Activated T-helper 1 cell treated with Interleukin-2 at 50 U/mL for 16 hours (primary cell): ENCODE measurements at places on chromosomes 12 and 14.

GRCh38 chr12:24778486-24779304 is 170.2 kb downstream of the BCAT1 start:
- no peak for DNase-seq

- no peak for DNase-seq
These were observed 187.4 kb upstream of the RASSF8 start for GRCh38 chr12:25771041-25771440.

DNA sequence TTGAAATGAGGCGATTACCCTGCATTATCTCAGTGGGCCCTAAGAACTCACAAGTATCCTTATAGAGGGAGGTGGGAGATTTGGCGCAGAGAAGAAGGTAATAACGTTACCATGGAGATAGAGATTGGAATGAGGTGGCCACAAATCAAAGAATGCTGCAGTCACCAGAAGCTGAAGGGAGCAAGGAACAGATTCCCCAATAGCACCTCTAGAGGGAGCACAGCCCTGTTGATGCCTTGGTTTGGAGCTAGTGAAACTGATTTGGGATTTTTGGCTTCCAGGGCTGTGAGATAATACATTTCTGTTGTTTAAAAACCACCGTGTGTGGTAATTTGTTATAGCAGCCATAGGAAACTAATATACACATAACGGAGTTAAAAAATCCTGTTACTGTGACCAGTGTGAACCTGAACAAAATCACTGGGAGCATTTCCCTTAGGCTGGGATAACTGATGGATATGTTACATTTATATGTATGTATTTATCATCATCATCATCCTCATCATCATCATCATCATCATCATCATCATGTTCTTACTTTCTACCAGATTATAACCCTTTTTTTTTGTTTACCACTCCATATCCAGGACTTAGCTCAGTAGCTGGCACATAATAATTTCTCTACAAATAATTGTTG is 100.3 kb downstream of the LIN7A start:
- no peak for DNase-seq

DNA sequence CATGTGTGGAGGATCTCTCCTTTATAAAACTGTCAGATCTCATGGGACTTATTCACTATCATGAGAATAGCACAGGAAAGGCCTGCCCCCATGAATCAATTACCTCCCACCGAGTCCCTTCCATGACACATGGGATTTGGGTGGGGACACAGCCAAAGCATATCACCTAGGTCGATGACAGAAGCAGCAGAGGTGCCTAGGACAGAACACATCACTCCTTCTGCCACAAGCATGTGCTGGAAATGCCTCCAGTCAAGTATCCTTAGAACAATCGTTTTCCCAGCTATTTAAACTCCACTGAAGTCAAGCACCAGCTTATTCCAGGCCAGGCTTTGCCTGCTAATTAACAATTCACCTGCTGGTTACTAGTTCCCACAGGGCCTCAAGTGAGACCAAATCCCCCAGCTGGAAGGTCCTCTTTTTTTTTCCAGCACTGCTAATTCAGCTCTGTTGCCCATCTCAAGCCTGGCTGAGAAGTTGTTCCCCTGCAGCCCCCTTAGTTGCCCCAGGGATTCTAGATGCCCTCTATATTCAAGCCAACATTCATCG is 212.3 kb upstream of the NUDT4 start:
- no peak for DNase-seq

DNA sequence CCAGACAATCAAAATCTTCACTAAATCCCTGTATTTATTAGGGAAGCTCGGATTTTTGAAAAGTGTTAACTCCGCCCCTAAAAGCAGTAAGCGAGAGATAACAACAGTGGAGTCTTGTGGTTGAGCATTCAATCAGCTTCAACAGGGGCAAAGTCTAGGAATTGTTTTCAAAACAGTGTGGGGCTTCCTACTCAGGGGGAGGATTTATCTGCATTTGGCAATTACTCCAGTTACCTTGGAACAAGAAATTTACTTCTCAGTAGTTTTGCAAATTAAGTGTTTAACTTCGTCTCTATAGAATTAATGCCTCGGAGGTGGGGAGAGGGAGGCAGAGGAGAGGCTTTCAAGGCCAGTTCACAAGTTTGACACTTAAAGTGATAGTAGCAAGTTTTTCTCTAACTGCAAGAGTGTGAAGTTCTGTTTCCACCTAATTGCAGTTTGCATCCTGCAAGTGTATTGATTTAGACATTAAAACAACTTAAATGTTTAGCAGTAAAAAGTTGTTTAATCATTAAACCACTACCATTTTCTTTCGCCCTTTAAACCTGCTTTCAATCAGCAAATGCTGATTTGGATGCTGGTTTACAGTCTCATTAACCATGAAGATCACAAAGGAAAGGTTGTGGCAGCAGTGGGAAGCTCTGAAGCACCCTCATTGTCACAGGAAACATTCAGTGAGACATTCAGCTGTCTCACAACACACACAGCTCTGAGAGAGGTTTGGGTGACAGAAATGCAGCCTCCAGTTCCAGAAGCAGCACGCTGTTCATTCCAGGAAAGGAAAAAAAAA is 102.0 kb downstream of the HMGA2 start:
- no peak for DNase-seq

DNA sequence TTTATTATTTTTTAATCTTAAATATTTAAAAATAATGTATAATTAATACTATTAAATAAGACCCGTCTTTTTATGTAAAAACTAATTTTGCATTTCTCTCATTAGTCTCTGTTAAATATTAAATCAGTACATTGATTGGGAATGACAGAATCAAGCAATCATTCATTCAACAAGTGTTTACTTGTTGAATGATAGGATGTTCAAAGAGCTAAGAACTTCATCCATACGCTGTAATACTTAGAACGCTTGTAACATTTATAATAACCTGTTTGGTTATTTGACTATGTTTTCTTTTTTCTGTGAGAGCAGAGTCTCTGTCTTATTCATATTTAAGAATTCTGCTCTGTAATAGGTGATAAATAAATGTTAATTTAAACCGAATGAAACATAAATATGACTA is 2.9 kb upstream of the BATF start:
- DNase-seq: no peak

DNA sequence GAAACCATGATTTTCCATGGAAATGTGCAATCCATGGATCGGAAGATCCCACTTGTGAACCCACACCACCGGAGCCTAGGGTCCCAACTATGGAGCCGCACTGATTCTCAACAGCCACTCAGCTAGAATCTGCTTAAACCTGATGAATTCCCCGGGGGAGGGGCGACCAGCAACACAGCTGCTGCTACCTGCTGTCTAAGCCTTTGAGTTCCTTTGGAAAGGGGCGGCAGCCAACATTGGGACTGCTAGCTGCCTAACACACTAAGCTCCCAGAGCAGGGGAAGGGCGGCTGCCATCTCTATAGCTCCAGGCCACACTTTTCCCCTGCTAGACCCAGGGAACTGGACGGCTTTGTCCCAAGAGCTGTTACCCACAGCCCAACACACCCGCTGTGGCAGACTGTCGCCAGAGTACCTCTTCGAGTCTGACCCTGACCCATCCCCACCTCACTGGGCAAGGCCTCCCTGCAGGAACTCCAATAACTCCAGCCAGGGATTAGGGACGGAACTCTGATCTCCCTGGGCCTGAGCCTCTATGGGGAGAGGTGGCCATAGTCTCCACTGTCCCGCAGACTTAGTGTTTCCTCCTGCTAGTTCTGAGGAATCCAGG is 205.8 kb upstream of the SLC16A7 start:
- no peak for DNase-seq

- DNase-seq: no peak
These were observed 61.0 kb upstream of the FKBP4 start for GRCh38 chr12:2733493-2734355.

DNA sequence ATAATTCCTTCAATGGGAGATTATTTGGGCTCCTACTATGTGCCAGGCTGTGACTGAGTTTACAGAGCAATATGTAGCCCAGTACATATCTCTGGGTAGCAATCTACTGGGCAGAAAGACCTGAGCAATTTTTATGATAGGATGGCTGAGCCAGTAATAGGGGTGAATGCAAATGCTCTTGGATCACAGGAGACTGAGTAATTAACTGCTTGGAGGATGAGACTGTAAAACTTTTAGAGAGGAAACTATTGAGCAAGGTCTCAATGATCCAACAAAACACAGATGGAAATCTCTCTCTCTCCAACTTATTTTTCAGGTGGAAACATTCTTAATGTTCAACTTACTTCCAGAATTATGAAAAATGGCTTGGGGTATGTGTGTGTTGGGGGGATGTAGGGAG is 402.2 kb downstream of the AEBP2 start:
- no peak for DNase-seq

DNA sequence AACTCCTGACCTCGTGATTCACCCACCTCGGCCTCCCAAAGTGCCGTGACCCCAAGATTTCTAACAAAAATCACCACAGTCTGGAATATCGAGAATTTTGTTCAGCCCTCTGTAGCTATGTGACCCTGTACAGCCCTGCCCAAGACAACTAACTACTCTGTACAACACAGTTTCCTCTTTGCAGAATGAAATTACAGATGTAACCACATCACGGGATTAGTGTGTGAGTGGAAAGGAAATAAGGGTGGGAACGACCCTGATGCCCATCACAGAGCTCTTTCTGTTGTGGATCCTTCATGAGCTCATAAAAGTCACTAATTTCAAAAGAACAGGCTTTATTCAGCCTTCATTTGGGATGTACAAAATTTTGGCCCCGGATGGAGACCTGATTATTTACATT is 50.5 kb upstream of the KRR1 start:
- DNase-seq: no peak

- no peak for DNase-seq
These were observed 186.5 kb downstream of the CHST11 start for GRCh38 chr12:104643093-104643818.

DNA sequence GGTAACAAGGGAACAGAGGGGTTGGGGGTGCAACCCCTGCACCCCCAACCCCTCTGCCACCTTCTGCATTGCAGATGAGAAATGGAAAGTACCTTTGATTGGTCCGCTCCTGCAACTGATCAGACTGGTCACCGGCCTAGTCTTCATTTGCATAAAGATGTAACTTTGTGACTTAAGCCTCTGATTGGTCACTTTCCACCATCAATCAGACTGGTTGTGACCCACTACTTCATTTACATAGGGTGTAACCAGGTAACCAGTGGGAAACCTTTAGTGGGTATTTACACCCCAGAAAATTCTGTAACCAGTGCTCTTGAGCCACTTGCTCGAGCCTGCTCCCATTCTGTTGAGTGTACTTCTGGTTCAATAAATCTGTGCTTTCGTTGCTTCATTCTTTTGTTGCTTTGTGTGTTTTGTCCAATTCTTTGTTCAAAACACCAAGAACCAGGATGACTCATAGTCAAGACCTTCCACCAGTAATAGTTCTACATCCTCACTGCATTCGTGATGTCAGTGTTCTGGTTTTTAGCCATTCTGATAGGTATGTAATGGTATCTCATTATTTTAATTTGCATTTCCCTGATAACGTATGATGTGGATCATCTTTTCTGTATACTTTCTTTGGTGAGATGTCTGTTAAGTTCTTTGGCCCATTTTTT is 30.8 kb downstream of the LEMD3 start:
- no peak for DNase-seq

GRCh38 chr14:69657950-69658355 is 46.6 kb downstream of the SUSD6 start:
- no peak for DNase-seq

DNA sequence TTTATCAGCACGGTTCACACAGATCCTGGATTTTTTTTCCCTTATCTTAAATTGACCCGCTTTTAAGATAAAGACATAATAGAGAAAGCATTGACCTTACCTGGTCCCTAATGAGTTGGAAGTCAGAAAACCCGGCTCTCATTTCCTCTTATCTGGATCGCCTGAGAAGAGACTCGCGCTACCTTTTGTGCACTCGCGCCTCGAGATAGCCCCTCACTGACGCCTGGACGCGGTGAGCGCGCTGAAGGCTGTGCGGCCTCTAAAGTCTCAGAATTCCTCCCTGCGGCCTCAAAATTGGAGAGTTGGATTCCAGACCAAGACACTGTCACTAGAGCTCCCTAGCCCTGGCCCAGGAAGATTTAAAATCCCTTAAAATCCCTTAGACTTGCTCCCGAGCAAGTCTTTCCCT is 7.0 kb downstream of the NKX2-1 start:
- DNase-seq: no peak

DNA sequence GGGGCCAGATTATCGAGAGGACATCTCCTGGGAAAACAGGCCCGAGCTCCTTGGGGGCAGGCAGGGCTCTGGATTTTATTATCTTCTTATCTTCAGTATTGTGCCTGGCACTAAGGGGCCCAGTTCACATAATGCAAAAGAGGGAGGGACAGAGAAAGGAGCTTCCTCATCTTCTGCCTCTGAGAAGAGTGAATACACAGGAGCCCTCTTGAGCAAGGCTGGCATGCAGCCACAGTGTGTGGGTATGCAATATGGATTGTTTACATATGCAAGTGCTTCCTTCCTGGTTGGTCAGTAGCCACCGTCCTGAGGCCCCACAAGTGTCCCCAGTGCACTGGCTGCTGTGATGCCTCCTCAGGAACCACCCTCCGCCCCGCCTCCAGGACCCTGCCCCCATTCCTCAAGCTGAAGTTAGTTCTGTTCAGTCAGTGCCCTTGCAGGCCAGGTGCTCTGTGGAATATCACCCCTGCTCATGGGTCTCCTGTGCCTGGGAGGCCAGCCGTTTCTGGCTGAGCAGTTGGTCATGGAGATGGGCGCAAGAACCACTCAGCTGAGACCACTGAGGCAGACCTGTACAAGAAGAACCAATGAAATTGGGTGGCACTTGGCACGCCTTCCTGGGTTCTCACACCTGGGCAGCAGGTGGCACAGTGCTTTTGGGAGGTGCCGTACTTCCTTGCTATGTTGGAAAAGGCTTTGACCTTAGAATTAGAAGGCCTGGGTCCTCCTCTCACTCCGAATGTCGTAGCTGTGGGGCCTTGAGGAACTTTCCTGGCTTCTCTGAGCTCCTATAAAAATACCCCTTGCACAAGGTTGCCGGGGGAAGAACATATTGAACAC is 35.1 kb upstream of the ACTN1 start:
- DNase-seq: no peak

DNA sequence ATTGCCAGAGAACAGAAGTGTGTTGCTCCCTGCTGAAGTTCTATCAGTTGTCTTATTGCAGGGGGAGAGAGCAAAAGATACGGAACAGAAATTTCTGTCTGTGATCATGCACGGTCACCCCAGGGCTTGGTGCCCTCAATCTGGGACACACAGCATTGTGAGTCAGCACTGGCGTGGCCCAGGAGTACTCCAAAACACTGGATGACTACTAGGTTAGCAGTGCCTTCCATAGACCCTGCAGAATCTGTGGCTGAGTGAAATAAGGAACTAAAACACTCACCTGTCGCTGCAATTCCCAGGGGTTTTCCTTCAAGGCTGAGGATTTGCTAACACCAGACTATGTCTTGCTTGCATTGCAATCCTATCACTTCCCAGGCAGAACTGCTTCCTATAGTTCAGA is 165.5 kb downstream of the ANO6 start:
- DNase-seq: no peak

GRCh38 chr12:26940516-26941214 is 2.4 kb downstream of the FGFR1OP2 start:
- DNase-seq: no peak

- DNase-seq: no peak
These were observed 55.0 kb upstream of the NELL2 start for GRCh38 chr12:44930972-44931600.

- no peak for DNase-seq
These were observed 576.8 kb upstream of the TMEM132C start for GRCh38 chr12:127690161-127690560.
